Psoas muscle (tissue), 8 donors: ENCODE measurements at places on chromosomes 1 and 21.

DNA sequence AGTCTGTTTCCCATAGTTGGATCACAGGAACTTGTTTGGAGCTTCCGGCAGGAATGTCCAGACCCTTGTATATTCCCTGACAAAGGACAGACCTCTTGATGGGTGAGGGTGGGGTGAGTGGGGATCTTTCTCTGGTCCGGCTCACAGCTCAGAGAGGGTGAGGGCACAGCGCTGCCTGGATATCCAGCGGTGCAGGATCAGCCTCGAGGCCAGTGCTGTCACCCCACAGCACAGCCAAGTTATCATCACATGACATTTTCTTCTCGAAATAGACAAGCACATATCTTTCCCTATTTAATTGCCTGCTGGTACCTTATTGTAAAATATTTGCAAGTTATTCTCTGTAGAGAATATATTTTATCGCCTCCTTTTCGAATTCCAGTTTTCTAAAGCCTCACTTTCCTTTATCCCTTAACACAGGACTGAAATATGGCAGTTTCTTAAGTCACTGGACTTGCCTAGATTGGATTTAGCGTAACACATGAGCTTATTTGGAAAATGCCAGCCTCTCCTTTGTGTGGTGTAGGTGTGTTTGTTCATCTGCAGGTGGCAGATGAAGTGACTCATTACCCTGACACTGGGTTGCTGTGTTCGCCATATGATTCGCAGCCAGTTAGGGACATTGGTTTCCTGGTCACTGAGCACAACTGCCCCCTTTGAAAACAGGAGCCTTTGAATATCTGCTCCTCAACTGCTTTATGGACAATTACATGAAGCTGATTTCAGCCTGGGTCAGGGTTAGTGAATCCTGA, 21.4 kb downstream of the CLIC6 start:
- DNase-seq, result no peak
- peak overlapping the region; percentile 25 for H3K27ac ChIP-seq
- peaks cover 28% of the 10 kb centered on the region for H3K4me1 ChIP-seq
- no peaks in the 10 kb centered on the region for H3K36me3 ChIP-seq
- no peaks in the 10 kb centered on the region for H3K27me3 ChIP-seq
- H3K4me3 ChIP-seq, result no peak overlapping the region

DNA sequence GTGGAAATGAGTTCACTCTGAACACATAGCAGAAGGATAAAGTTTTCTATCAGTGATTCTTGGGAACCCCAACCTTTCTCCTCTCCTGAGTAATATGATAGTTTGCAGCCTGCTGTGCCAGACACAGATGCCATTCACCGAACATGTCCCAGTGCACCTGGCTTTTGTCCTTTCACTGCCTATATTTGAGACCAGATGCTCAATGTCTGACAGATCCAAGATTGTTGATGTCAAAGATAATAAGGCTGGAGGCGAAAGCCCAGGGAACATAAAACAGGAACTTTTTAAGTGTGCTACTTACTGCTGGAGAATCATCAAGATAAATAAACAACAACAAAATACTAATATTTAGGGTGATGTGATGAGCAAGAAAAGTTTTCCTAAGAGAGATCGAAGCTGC, 139.3 kb downstream of the TIAM1 start:
- DNase-seq, result no peak
- H3K4me3 ChIP-seq, result no peak overlapping the region
- no peaks in the 10 kb centered on the region for H3K27me3 ChIP-seq
- H3K36me3 ChIP-seq, result no peaks in the 10 kb centered on the region
- H3K27ac ChIP-seq, result no peak overlapping the region
- no peaks in the 10 kb centered on the region for H3K4me1 ChIP-seq

DNA sequence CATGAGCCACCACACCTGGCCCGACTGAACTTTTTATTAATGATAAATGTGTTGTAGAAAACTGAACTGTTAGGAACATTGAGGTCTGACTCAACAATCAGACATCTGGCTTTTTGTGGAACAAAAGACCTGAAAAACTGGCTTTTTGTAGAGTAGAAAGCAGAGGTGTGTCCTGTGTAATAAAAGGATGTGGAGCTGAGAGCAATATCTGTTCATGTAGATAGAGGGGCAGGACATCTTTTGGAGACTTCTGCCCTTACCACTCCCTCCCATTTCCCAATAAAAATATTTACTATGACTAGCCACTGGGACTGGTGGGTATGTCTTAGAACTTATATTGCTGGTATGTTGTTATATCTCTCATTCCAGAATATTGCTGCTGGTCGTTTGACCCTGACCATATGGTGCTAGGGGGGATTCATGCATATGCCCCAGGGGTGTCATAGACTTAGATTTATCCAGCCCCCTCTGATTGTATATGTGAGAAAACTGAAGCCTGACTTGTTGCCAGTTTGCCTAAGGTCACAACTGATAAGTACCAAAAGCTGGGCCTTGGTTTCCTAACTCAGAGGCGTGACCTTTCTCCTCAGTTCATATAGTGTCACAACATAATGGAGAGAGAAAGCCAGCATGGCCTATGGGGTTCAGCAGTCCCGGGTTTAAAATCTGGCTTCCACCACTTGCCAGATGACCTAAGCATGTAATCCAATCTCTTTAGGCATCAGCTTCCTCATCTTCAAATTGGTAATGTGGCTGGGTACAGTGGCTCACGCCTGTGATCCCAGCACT, 33.5 kb upstream of the PIGV start:
- DNase-seq, result no peak
- H3K27ac ChIP-seq, result peak overlapping the region; percentile 56
- H3K27me3 ChIP-seq, result no peaks in the 10 kb centered on the region
- H3K4me3 ChIP-seq, result no peak overlapping the region
- peaks cover 53% of the 10 kb centered on the region for H3K36me3 ChIP-seq

DNA sequence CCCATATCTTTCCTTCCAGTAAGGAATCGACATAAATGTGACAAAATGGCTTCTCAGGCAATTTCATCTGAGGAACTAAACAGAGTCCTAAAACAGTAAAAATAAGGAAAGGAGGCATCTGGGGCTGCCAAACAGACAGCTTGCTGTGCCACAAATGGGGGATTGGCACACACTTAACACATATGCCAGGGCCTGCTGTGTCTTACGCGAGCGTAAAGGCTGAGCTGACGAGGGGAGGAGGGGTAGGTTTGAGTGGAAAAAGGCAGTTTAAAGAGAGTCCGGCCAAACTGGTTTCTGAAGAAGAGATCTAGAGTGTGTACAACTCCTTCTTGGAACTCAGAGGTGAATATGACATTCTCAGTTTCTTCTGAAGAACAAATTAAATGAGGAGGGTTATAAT, 244.1 kb upstream of the MAP1LC3C start:
- H3K4me3 ChIP-seq, result no peak overlapping the region
- no peaks in the 10 kb centered on the region for H3K4me1 ChIP-seq
- no peaks in the 10 kb centered on the region for H3K36me3 ChIP-seq
- DNase-seq, result no peak
- H3K27me3 ChIP-seq, result no peaks in the 10 kb centered on the region
- H3K27ac ChIP-seq, result no peak overlapping the region

GRCh38 chr1:202848191-202848542, 37.4 kb downstream of the PCAT6 start:
- no peak for DNase-seq
- no peak overlapping the region for H3K4me3 ChIP-seq
- H3K27me3 ChIP-seq, result no peaks in the 10 kb centered on the region
- H3K27ac ChIP-seq, result no peak overlapping the region
- no peaks in the 10 kb centered on the region for H3K4me1 ChIP-seq
